Renal cortex interstitium (tissue), 15 donors: ENCODE measurements at places on chromosomes 1 and 21. TPM values are rescaled to one million over a fixed set of nuclear protein-coding genes. Genes with fewer than 3 reads are reported as not detected.

- DNase-seq, result no peak
Measured at GRCh38 chr1:64733581-64734286, 11.1 kb upstream of the RAVER2 start.

GRCh38 chr1:47030170-47030805 is 6.8 kb downstream of the CYP4X1 start:
- no peak for DNase-seq

GRCh38 chr1:6914706-6915105 is 129.5 kb downstream of the CAMTA1 start:
- DNase-seq, result no peak

MTARC2 gene
- polyA plus RNA-seq, result 53.8 TPM

LAMTOR2 gene
- 51.4 TPM for polyA plus RNA-seq

DNA sequence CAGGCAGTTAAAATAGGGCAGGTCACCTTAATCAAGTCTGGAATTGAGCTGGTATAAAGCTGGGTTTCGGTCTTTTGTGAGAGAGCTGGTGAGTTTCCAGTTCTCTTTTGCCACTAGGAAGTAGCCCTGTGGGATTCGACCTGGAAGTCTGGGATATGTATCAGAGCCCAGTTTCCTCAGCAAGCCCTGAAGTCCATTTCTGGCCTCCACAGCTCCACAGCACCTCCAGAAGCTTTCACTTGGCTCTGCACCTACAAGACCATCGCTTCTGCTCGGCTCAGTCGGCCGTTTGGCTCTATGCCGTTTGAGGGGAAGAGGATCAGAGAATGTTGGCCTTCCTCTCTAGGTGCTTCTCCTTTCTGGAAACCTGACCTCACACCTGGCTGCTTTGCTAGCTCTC is 148.0 kb downstream of the GALNT2 start:
- peak; percentile 14 for DNase-seq

GRCh38 chr1:9291914-9292360 is 757 bp upstream of the SPSB1 start:
- DNase-seq, result no peak

GRCh38 chr1:166855558-166855957 is 16.3 kb downstream of the POGK start:
- no peak for DNase-seq

- no peak for DNase-seq
Measured at GRCh38 chr1:18927082-18927653, 24.8 kb upstream of the ALDH4A1 start.

LYPD8 gene
- 0.17 TPM for polyA plus RNA-seq

CAP1 gene
- polyA plus RNA-seq, result 193 TPM

LEFTY2 gene
- polyA plus RNA-seq, result 0.89 TPM

- no peak for DNase-seq
Measured at GRCh38 chr1:8004803-8005573, 21.1 kb downstream of the ERRFI1 start.

DNA sequence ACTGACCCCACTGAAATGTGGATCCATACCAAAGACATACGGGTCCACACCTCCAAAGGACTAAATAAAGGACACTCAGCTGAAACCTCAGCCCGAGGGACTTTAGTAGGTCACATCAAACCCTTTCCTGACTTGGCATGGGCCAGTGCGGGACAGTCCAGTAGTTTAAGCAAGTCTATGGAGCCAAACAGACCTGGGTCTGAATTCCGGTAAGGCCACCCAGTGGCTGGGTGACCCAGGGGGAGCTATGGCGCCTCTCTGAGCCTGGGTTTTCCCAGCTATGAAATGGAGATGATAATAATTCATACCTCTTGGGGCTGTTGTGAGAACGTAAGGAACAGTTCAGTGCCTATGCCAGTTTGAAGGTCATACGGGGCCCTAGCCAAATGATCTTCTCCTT is 36.2 kb upstream of the ZBTB40 start:
- no peak for DNase-seq
